Kidney glomerular epithelial cell (primary cell): ENCODE measurements at places on chromosomes 11 and 22.

- DNase-seq: no peak
Observed at GRCh38 chr11:73833067-73833466, 43.6 kb downstream of the COA4 start.

GRCh38 chr11:97974798-97975498 is 1045.8 kb upstream of the CNTN5 start:
- DNase-seq: no peak

DNA sequence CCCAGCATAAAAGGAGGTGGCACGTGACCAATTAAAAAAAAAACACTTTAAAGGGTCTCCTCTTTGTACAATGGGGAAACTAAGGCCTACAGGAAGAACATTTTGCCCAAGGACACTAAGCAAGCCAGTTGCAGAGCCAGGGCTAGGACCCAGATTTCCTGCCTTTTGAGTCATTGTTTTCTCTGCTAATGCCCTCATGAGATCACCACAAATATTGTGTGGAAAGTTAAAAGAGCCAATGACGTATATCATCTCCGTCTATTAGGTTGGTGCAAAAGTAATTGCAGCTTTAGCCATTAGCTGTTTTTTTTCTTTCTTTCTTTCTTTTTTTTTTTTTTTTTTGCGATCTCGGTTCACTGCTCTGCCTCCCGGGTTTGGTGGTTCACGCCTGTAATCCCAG is 24.1 kb upstream of the LRRC32 start:
- peak; percentile 32 for DNase-seq

GRCh38 chr22:25484521-25485315 is 79.8 kb upstream of the GRK3 start:
- DNase-seq: no peak

GRCh38 chr11:117806846-117807245 is 9.8 kb upstream of the DSCAML1 start:
- DNase-seq: no peak

- peak; percentile 63 for DNase-seq
Observed at GRCh38 chr11:313787-314553, at the start of gene IFITM1. IFITM1 (plus strand) TSS chr11:314040; CDS start chr11:314171, 131 bp downstream.

DNA sequence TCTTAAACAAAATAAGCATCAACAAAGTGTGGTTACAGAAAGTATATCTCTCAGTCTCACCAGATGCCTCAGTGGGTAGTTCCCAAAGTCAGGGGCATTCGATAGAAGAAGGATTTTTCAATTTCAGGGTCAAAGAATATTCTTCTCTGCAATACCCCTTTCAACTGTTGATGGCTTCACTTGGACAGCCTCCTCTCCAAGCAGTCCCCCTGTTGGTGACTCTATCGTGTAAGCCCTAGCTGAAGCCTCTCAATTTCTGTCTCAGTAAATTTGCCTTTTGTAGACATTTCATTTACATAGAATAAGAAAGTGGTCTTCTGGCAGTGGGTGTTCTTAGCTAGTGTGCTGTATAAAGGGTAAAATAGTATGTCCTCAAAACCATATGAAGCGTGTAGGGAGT is 11.3 kb upstream of the CCDC83 start:
- no peak for DNase-seq

DNA sequence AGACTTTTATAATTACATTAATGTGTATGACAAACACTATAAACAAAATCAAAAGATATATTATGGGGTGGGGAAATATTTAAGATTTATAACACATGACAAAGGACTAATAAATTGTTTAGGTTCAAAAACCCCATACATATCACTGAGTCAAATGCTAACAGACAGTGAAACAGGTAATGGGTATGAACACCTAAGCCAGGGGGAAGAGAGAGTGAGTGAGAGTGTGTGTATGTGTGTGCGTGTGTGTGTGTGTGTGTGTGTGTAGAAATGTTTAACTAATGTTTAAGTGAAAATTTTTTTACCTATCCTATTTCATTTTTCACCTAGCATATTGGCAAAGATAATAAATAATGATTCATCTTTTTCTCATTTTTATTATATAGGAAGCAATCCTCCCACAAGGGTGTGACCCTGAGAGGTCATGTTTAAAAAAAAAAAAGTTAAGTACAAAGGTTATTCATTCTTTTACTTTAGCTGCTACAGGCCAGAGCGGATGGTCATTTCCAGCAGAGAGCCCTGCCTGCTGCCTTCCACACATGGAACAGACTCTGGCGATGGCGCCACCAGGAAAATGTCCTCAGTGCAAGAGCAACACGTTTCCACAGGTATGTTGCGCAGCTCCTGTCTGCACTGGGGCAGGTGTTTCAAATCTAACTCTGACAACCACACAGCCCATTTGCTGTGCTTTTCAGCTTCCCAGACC is 72.9 kb downstream of the PISD start:
- no peak for DNase-seq

GRCh38 chr22:36986242-36986821 is 32.9 kb downstream of the TST start:
- no peak for DNase-seq

- peak; percentile 90 for DNase-seq
Observed at GRCh38 chr11:124875943-124876817, 10.9 kb downstream of the ROBO3 start.

DNA sequence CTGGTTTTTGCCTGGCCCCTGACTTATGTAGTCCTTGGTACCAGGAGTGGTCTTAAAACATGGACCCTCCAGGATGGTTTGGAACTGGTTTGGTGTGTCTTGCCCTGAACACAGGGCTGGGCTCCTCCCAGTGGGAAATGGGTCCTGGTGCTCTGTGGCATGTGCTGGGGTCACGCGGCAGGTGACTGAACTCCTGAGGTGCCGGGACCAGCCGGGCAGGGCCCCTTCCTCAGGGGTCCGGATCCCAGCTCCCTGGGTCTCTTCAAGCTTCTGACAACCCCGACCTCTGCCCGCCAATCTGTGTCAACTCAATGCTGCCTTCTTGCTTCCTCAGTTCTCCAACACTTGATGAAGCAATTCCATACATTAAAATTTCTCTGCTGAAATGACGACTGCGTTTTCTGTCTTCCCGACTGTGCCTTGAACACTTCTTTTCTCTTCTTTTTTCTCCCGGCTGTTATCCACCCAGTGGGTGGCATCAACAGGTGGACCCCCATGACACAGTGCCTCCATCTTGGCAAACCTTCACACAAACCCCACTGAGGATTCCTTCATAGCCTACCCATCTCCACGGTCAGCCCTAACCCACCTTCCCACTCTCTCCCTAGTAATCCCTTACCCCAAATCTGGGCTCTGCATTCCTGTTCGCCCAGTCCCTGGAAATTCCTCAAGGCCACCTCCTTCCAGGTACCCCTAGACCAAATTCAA is 4.4 kb downstream of the IFT27 start:
- no peak for DNase-seq

DNA sequence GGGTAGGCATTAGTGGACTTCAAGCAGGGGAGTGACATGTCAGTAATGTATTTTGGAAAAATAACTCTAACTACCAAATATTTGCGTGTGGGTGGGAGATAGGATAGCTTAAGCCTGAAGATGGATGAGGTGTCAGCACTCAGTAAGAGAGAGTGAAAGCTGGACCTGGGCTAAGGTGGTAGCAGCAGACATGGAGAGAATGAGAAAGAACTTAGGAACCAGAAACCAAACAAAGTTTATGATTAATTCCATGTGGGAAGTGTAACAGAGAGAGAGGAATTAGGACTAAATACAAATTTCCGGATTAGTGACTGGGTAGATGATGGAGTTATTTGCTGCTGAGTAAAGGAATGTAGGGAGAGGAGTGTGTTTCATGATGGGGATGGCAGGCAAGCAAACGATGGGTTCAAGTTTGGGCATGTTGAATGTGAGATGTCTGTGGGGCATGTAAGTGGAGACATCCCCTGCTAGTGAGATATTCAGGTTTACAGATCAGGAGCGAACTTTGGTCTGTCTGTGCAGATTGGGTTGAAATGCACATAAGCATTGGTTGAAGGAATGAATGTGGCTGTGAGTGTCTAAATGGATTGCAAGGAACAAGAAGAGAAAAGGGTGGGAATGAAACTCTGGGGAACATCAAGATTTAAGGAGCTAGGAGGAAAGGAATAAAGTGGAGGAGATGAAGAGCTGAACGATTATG is 185.6 kb upstream of the MTMR2 start:
- no peak for DNase-seq
